ENCODE measurements at places on chromosomes 12 and 14. TPM values are rescaled to one million over a fixed set of nuclear protein-coding genes. Genes with fewer than 3 reads are reported as not detected.

PTPRQ gene
- total RNA-seq: 2.8 TPM

CCDC196 gene
- total RNA-seq: not detected

CATSPERB gene
- not detected for total RNA-seq

NUAK1 gene
- 25.8 TPM for total RNA-seq

CARMIL3 gene
- total RNA-seq: under 0.01 TPM

FAM181A gene
- total RNA-seq: not detected

PTCSC3 gene
- not detected for total RNA-seq

ANO2 gene
- 0.18 TPM for total RNA-seq

IL22 gene
- total RNA-seq: not detected

PLA2G1B gene
- total RNA-seq: not detected

HPD gene
- 2.2 TPM for total RNA-seq

CAPZA3 gene
- total RNA-seq: 0.14 TPM

NOXRED1 gene
- 0.14 TPM for total RNA-seq

PROX2 gene
- total RNA-seq: not detected

PPP1R1A gene
- total RNA-seq: not detected

KLRC1 gene
- not detected for total RNA-seq

SLC7A7 gene
- 4.1 TPM for total RNA-seq

NKX2-1 gene
- total RNA-seq: not detected

DAO gene
- total RNA-seq: not detected

GLIPR1L1 gene
- not detected for total RNA-seq

WBP11 gene
- total RNA-seq: 10.0 TPM

REP15 gene
- 0.43 TPM for total RNA-seq

SLC17A8 gene
- not detected for total RNA-seq

BCL2L14 gene
- total RNA-seq: not detected

ACOT4 gene
- 0.46 TPM for total RNA-seq

TSPAN19 gene
- not detected for total RNA-seq

ABCD2 gene
- total RNA-seq: 0.09 TPM

FERMT2 gene
- 118 TPM for total RNA-seq

GLIPR1L2 gene
- total RNA-seq: 0.71 TPM

FAM90A1 gene
- under 0.01 TPM for total RNA-seq

SERPINA12 gene
- not detected for total RNA-seq

KRT3 gene
- total RNA-seq: not detected

PRKD1 gene
- 12.4 TPM for total RNA-seq

PLEKHG7 gene
- total RNA-seq: not detected

MYH6 gene
- total RNA-seq: not detected

ABHD4 gene
- total RNA-seq: 12.4 TPM

RPGRIP1 gene
- total RNA-seq: not detected

NGB gene
- total RNA-seq: not detected

TMEM52B gene
- 0.14 TPM for total RNA-seq

THAP2 gene
- total RNA-seq: 2.3 TPM

NPFF gene
- not detected for total RNA-seq

NRIP2 gene
- not detected for total RNA-seq

SSTR1 gene
- 3.0 TPM for total RNA-seq

INHBC gene
- not detected for total RNA-seq

OVCH1 gene
- 0.09 TPM for total RNA-seq

SPIC gene
- not detected for total RNA-seq

MAP4K5 gene
- 35.3 TPM for total RNA-seq

C1S gene
- 658 TPM for total RNA-seq

RDH16 gene
- 0.14 TPM for total RNA-seq

KRT83 gene
- total RNA-seq: not detected

LHX5 gene
- total RNA-seq: not detected

EPYC gene
- total RNA-seq: 0.09 TPM

TUNAR gene
- total RNA-seq: not detected

GPR137C gene
- 0.14 TPM for total RNA-seq

GPR84 gene
- total RNA-seq: not detected
